ENCODE measurements at places on chromosomes 7 and 10.

GRCh38 chr7:107344799-107345198 lies 125.1 kb upstream of the GPR22 start:
- no peak for DNase-seq

DNA sequence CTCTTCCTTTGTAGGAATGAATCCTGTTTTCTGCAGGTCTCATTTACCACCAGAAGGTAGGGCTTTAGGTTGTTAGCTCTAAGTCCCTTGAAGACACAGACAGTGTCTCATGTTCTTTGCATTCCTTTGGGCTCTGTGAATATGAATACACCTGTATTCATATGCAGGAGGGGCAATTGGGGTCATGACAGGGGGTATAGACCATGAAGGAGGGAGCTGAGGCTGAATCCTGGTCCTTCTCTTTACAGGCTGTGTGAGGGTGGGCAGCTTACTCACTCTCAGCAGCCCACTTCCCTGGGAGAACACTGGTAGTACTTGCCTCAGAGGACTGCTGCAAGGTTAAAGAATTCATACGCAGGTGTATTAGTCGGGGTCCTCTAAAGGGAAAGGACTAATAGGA lies 267.2 kb upstream of the MGMT start:
- no peak for DNase-seq

- DNase-seq = no peak
These were observed 324.9 kb downstream of the AGMO start for GRCh38 chr7:15236952-15237351.

GRCh38 chr7:81256991-81257390 lies 338.1 kb upstream of the SEMA3C start:
- DNase-seq = no peak

GRCh38 chr10:28678687-28679457 lies 1.6 kb downstream of the BAMBI start:
- peak; percentile 36 for DNase-seq

- DNase-seq = peak; percentile 73
These were observed 138.0 kb downstream of the TACC2 start for GRCh38 chr10:122126763-122127659.

DNA sequence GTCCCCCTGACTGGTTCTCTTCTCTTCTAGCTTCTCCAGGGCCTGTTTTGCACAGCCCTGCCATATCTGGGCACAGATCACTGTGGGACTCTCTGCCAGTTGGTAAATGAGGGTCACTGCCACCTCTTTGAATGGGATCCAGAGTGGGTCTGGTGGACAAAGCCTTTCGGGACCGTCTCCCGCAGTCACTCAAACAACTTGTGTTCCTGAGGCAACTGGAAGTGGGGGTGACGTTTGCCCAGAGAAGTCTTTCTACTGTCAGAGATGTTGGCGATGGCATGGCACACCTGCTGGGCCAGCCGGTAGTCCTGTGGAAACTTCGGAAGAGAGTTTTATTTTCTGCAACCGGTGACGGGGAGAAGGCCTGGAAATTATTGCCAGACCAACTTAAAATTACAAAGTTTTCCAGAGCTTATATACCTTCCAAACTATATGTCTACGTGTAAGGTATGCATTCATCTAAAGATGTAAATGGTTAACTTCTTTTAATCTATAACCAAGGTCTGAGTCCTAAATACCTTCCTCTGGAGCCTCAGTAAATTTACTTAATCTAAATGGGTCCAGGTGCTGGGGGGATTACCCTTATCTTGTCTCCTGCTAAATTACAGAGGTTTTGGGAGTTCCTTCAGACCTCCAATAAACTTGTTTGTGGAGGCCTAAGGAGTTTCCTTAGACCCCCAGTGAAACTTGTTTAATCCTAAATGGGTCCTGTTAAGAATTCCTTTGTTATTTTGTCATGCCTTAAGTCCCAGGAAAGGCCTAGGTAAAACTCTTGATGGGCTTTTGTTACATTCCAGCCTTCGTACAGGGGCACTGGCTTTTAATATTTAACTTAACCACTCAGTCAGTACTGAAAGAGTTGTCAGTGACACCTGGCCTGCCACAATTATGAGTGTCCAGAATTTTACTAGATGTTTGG lies 94.0 kb downstream of the NPSR1 start:
- DNase-seq = no peak

DNA sequence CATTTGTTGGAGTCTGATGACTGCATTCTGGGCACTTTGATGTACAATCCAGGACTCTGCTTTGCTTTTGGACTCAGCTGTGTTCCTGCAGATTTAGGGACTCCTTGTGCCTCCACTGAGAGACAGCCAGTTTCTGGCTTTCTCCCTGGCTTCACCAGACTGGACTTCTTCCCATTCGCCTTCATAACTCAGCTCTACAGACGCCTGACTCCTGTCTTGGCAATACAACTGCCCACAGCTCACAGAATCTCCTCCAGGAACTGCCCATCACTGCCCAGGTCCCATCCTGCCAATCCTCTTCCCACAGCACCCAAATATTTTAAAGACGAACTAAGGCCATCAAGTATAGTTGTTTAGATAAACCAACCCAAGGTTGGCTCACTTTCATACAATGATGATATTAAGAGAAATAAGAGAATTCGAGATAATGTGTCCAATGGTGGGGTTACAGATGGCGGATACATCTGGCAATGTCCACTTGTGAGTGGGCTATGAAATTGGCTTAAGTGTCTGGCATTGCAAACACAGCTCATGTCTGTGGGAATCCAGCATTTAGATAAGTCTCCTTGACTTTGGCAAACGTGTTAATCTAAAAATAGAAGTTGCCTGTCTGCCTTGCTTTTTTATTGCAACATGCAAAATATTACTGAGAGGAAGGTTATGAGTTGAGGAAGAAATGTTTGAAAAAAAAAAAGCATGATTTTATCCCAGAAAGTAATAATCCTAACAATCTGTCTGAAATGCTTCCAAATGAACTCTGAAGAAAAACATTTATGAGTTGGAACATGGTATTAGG lies 95.1 kb downstream of the ITGA8 start:
- no peak for DNase-seq

Data from mammary epithelial cell (primary cell).